ENCODE measurements at places on chromosomes 7 and 10. TPM values are rescaled to one million over a fixed set of nuclear protein-coding genes. Genes with fewer than 3 reads are reported as not detected.

The CDNF gene
- total RNA-seq: 1.3 TPM

The ABCB4 gene
- total RNA-seq: not detected

The ADAMTS14 gene
- 0.16 TPM for total RNA-seq

The RELN gene
- total RNA-seq: not detected

The EEPD1 gene
- total RNA-seq: 58.0 TPM

The LRRD1 gene
- total RNA-seq: not detected

The SHTN1 gene
- 25.9 TPM for total RNA-seq

Data from A549 treated with Hydrocortisone at 1 μM for 4 hours (cell line).